HCT116 (cell line): ENCODE measurements at places on chromosomes 3 and 15. TPM values are rescaled to one million over a fixed set of nuclear protein-coding genes. Genes with fewer than 3 reads are reported as not detected.

DNA sequence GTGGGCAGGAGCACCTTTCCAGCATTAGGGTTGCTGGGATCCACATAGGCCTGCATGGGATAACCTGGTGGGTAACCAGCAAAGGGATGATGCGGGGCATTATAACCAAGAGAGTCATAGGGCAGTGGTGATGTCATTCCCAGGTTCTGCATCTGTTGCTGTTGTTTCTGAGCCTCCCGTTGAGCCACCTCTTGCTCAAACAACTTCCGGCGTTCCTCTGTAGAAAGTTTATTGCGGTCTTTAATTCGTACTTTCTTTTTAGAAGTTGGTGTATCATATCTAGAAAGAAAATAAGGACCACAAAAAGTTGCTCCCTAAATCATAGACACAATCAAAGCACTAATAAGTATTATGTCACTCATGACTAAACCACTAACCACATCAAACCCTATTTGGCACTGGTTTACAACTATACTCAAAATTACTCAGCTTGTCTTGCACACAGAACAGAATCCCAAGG, 77.8 kb downstream of the NBEAL2 start:
- no peak for DNase-seq

MASP1 gene
- total RNA-seq: not detected

DNA sequence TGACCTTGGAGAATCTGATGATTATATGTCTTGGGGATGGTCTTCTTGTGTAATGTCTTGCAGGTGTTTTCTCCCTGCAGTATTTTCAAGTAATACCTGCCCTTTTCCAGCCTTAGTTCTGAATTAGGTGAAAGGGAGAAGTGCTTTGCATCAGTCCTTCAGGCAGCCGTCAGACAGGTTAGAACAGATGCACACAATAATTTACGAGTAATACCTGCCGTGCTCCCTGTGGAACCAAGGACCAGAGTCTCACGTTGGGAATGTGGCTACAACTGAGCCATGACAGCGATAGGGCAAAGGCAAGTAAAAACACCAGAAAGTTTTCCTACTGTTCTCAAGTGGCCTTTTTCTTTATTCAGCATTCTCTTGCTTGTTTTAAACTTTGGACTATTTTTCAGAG, 69.1 kb downstream of the CHCHD6 start:
- no peak for DNase-seq

DNA sequence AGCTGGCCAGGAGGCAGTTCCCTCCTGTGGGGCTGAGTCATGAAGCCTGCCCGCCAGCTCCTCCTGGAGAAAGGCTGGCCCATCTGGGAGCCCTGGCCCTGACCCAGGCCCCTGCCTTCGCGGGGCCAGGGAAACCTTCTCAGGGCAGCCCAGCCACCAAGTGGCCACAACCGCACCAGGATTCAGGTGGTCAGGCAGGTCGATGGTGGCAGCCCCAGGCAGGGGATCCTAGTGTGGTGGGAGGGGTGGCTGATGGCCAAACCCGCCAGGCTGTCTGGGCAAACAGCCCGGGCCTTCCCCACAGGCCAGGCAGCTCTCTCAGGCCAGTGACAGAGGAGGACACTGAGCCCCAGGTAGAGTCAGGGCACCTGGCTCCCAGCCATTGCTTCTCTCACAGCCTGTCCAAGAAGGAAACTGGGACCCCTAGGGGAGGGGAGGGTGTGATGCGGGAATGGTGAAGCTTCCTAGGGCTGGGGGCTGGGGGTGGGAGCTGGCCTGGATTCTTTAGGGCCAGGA, 1.2 kb downstream of the TWF2 start:
- DNase-seq: peak; percentile 51

- DNase-seq: no peak
Measured at GRCh38 chr15:68113751-68114150, 59.6 kb downstream of the PIAS1 start.

HYAL1 gene
- total RNA-seq: 6.1 TPM

TOMM70 gene
- 54.9 TPM for total RNA-seq

GRCh38 chr15:71296315-71296679, 181.0 kb downstream of the THSD4 start:
- peak; percentile 88 for DNase-seq

LRRC2 gene
- total RNA-seq: not detected

DNA sequence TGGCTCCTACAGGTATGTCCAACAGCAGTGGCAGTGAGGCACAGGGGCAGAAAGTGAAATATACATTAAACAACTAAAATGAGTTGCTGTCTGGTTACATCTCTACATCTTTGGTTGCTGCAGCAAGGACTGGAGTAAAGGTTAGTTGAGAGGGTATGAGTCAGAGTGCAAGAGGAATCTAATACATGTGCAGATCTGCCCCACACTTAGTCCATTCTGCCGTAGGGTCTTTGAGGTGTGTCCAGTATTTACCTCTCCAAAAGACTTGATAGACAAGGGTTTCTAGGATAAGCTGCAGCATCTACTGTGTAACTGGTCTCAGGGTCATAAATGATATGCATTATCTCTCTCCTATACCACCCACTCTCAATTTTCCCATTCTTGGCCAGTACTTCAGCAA, 6.2 kb upstream of the NEDD4 start:
- no peak for DNase-seq

DNA sequence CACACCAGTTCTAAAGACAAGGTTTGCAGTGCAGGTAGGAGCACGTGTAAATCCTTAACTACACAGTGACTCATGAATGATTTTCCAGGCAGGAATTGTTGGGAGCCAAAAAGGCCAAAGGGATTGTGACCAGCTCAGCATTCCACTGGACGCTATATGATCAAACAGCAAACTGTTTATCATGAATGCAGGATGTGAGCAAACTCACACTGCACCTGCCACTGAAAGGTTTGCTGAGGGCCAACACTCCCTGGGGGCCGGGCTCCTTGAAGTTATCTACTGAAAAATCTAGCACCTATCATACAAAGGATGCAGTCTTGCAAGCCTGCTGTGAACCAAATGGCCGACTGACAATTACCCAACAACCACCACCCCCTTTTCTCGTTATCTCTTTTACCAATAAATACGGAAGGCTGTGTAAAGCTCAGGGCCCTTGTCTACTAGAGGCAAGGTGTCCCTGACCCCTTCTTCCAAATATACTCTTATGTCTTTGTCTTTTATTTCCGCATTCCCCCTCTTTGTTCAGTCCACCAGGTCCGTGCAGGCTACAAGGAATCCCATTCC, 11.5 kb upstream of the DNASE1L3 start:
- DNase-seq: no peak
